ENCODE measurements at places on chromosomes 1 and 21.

- no peak for DNase-seq
Measured at GRCh38 chr1:26075421-26076144, 8.2 kb upstream of the TRIM63 start.

DNA sequence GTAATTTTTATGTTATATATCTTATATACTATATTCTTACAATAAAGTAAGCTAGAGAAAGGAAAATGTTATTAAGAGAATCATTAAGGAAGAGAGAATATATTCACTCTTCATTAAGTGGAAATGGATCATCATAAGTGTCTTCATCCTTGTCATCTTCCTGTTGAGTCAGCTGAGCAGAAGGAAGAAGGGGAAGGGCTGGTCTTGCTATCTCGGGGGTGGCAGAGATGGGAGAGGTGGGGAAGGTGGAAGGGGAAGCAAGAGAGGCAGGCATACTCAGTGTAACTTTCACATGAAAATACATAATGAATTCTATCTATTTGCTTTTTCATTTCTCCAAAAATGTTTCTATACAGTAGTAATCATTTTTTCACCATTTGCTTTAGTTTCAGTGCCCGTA is 5.1 kb downstream of the DNASE2B start:
- no peak for DNase-seq

DNA sequence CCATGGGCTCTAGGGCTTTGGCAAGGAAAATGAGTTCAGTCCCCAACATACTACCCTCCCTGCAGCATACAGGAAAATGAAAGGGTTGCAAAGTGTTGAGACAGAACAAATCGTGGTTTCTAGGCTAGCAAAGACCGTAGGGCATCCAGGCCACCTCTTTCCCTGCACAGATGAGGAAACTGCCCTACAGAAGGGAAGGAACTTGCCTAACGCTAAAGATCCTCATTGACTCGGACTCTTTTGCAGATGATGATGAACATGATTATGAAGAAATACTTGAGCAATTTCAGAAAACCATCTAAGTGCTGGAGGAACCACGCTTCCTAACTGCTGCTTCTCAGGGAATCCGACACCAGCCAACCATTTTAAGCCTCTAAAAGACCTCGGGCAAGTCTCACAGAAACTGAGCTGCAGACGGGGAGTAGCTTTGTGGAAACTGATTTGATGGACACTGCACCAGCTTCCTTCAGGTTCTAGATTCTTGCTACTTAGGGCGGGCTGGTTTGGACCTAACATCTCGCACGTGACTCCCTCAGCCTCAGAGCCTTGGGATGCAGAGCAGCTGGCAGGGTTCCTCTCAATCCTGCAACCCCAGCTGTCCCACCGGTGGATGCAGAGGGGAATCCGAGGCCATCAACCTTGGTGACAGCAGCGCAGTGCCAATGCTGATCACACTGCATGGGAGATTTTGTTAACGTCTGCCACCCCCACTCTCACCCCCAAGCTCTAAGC is 13.4 kb downstream of the THEMIS2 start:
- no peak for DNase-seq

GRCh38 chr1:33256221-33256470 is 146 bp upstream of the ZNF362 start:
- DNase-seq = no peak

GRCh38 chr1:156676820-156677615 is at the start of gene NES:
TSS of gene NES (minus strand) at chr1:156677407. CDS start at chr1:156677264, 143 bp downstream.
- DNase-seq = peak; percentile 78

DNA sequence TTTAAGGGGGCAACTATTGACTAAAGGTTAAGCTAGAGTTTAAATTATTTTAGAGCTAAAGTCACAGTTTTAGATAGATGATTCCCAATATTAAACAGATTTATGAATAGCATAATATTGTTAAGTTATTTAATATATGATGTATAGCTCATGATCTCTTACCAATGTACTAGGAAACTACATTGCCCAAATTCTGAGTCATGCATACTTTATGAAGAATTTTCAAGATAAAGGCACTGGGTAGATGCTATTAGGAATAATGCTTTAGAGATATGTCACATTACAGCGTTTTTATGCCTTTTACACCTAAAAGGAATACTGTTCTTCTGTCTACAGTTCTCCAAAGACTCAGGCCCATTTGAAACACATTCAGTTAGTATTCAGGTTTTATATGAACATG is 215.1 kb downstream of the NCAM2 start:
- DNase-seq = no peak

GRCh38 chr1:229152311-229152710 is 118.6 kb upstream of the RAB4A start:
- no peak for DNase-seq

- no peak for DNase-seq
Measured at GRCh38 chr1:56508523-56508983, 70.8 kb downstream of the PLPP3 start.

Measured in iPS-NIHi11 (cell line).